Umbilical cord (tissue), 2 donors: ENCODE measurements at places on chromosomes 7 and 10. TPM values are rescaled to one million over a fixed set of nuclear protein-coding genes. Genes with fewer than 3 reads are reported as not detected.
A peak's percentile ranks its signal among the peaks of the same experiment; 100 is the strongest.

DNA sequence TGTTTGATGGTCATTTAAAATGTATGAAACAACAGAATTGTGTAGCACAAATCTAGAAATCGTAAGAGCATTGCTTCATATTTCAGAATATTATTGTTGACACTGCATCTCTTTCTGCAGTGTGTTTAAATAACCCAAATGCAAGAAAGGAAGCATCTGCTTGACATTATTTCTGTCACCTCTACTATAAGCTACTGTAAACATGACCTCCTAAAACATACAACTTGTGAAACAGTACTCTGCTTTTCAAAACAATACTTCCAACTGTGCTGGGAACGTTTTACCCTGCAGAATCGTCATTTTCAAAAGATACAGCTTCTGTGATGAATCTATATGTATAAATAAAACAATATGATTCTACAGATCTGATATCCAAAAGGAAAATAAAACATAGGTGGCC, 82.0 kb downstream of the RNF133 start:
- DNase-seq: no peak

DNA sequence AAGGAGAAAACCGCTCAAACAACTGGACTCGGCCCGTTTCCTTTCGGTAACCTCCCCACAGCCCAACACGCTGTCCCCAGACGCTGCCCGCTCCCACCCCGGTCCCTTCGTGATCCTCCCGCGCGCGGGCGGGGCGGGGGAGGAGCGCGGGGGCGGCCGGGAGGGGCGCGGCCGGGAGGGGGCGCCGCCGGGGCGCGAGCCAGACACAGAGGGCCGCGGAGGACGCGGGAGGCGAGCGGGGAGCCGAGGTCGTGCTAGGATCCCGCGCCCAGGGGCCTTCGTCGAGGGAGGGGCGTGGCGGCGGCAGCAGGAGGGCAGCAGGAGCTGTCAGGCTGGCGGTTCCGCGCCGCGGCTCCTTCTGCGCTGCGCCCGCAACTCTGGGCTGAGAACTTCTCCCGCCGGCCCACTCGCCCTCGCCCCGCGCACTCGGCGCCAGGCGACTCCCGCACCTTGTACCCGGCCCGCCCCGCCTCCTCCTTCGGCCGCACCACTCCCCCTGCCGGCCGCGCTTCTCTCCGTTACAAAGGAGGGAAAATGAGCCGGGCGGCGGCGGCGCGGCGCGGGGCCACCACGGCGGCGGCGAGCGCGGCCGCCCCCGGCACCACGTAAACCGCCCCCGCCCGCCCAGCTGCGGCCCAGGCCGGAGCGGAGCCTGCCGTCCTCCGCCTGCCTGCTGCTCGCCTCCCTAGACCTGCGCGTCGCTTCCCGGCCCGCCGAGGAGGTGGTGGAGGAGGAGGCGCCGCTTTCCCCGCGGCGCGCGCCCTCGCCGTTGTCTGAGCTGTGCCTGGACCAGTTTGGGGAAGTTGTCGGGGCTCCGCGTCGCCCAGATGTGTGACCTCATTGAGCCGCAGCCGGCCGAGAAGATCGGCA, at the start of gene CDK14:
CDK14 (plus strand) TSS at position 521 of the 870 bp plus-strand sequence; CDS start at position 828, 307 bp downstream.
- peak; percentile 58 for DNase-seq

DNA sequence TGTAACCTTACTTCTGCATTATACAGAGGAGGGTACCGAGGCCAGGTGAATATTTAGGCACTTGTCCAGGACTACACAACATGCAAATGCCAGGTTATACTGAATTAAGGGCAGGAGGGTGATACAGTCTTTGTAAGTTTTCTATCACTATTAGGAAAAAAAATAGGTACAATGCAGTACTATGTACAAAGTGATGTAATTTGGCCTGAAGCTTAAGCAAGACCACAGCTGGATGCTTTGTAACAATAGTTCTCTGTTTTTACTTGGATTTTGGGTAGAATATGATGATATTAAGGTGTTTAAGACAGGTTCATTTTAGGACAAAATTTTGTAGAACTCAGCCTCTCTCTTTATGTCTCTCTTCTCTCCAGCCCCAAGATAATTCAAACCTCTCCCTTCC, 2.8 kb upstream of the NXPH1 start:
- no peak for DNase-seq

DNA sequence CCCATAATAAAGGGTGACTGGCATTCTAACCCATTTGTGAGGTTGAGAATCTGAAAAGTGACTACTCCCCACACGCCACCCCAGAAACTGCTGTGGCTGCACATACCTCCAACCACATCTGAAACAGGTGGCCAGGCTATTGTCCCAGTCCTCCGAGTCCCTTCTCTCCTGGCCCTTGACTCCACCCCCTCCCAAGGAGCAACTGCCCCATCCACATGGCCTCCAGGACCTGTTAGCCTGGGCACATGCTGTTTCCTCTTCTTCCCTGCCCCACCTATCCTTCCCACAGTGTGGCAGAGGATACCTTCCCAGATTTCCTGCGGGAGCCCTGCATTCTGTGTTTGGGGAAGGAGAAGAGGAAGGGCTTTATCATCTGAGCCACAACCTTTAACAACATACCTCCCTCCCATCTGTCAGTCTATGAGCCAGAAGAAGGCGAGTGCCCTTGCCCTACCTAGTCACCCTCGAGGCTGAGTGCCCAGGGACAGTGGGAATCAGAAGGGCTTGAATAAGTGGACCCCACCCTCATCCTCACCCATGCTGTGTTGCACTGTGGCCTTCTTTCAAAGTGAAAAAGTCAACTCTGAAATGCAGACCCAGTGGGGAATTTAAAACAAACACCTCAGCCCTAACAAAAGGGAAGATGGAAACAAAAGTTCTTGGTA, 11.9 kb downstream of the STEAP1B start:
- no peak for DNase-seq

DNA sequence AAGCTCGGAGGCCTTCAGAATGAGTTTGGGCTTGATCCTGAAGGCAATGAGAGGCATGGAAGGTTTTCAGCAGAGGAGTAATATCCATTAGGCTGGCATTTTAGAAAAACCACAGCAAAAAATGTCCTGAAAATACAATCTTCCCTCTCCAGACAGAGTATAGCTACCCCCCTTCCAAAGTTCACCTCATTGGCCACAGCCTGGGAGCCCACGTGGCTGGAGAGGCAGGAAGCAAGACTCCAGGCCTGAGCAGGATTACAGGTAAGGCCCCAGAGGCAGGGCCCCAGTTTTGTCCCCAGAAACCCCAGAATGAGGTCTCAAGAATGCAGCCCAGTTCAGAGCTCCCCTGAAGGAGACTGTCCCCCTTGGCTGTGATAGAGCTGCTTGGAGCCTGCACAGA, 5.3 kb downstream of the PNLIPRP1 start:
- DNase-seq: no peak

The ZCCHC24 gene
- total RNA-seq: 33.7 TPM

DNA sequence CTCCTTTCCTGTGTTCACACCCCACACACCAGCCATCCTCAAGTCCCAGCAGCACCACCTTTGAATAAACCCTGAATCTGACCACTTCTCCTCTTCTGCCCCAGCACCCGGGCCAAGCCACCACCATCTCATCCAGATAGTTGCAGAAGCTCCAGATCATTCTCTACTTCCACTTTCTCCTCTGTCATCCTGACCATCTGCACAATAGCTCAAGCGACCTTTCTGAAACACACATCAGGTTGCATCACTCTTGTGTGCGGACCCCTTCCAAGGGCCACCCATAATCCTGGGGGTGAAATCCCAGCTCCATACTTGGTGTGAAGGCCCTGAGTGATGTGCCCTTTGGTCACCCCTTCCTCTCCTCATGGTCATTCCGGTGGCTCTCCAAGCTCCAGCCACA, 187.4 kb upstream of the GALNT17 start:
- no peak for DNase-seq

GRCh38 chr7:76346778-76347177, 12.0 kb downstream of the YWHAG start:
- no peak for DNase-seq

DNA sequence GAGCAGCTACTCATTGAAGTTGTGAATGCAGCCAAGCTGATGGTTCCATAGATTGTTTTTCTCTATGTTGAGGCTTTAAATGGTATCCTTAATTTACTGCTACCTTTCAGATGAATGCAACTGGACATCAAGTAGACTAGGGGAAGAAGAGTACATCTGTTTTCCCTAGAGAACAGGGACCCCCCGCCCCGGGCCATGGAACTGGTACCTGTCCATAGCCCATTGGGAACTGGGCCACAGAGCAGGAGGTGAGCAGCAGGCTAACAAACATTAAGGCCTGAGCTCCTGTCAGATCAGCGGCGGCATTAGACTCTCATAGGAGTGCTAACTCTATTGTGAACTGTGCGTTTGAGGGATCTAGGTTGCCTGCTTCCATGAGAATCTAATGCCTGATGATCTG, 391.3 kb downstream of the AUTS2 start:
- no peak for DNase-seq

DNA sequence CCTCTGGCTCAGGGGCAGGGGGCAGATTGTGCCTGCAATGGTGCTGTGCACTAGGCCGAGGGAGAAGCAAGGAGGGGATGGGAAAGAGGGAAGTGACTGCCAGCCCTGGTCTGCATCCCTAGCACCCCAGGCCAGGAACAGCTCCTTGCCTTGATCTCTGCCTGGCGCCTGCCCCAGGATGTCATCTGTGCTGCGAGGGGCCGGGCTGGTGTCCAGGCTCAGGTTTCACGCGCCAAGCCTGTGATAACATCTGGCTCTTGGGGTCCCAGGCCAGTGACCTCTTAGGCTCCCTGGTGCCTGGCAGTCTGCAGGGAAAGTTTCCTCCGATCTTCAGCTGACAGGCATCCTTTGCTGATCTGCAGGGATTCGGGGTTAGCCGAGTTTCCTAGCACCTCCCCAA, 193.5 kb upstream of the GPR26 start:
- DNase-seq: peak; percentile 37

DNA sequence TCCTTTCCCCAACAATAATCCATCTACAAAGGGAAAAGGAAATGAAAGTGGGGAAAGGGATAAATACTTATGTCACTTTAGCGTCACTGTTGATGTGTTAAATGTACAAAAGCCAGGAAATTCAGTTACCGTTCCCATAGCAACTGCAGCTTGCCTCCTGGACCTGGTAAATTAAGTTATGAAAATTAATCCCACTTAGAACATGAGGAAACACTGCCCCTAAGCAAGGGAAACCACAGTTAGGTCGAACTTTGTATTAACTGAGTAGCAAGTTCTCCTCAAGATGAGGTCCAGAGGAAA, 338.2 kb upstream of the AOAH start:
- no peak for DNase-seq

DNA sequence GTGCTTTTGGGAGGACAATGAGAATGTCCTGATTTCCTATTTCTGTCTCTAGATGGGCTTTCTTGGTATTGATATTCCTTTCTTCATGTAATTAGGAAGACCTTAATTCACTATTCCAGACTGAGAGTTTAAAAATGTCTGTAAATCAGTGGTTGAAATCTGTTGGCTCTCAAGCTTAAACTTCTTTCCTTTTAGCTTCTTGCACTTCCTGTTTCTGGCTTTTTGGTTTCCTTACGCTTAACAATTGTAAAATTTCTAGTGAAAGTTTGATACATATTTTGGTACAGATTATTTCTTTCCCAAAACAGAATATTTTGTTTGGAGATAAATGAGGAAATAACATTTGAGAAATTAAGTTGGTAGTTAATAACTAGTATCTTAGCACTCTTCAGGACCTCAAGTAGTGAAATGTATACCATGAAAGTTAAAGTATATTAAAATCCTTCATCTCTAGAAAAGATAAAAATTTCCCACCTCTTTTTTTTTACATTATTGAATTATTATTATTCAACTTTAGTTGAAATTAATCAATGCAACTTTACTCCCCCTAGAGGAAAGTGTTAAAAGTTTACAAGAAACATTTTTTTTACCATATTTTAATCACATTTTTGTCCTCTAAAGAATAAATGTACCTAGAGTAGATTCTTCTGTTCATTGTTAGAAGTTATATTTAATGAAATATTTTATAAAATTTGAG, 137.2 kb downstream of the PHTF2 start:
- no peak for DNase-seq

- no peak for DNase-seq
Observed at GRCh38 chr10:128883231-128884032, 583.6 kb upstream of the MGMT start.

DNA sequence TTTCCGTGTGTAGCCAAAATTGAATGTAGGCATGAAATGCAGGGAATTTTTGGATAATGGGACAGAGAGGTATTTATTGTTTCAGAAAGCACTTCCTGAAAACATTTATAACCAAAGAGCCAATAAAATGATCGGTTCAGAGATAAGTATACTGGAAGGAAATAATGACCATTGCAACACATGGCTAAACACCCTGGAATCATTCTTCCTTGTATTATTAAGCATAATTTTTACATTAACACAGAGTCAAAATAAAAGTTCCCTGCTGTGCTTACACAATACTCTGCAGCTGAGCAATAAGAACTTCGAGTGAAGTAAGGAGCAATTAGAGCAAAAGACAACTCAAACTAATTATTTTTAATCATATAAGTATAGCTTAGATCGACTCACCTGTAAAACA, 648.3 kb downstream of the TNS3 start:
- no peak for DNase-seq

The MYPN gene
- 1.4 TPM for total RNA-seq

The GPR15LG gene
- 5.1 TPM for total RNA-seq

- DNase-seq: no peak
Observed at GRCh38 chr10:3060481-3060889, 6.9 kb upstream of the PFKP start.

The C10orf67 gene
- 7.7 TPM for total RNA-seq

The LAMB1 gene
- 491 TPM for total RNA-seq

DNA sequence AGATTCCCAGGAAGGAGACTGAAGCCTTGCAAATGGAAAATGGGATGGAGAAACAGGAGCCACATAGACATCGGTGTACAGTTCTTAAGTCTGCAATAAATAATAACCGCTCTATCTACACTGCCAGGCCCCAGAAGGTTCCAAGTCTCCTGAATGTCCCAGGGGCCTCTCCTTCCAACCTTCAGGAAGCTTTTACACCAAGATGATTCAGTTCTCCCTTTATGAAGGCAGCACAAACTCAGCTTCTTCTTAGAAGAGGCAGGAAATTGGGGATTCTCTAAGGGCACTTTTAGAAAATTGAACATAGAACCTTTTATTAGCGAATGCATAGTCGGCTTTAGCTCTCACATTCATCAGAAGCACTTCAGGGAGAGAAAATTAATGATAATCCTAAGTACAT, 130.8 kb upstream of the LYZL1 start:
- no peak for DNase-seq

The CYP3A7 gene
- total RNA-seq: 1.2 TPM

DNA sequence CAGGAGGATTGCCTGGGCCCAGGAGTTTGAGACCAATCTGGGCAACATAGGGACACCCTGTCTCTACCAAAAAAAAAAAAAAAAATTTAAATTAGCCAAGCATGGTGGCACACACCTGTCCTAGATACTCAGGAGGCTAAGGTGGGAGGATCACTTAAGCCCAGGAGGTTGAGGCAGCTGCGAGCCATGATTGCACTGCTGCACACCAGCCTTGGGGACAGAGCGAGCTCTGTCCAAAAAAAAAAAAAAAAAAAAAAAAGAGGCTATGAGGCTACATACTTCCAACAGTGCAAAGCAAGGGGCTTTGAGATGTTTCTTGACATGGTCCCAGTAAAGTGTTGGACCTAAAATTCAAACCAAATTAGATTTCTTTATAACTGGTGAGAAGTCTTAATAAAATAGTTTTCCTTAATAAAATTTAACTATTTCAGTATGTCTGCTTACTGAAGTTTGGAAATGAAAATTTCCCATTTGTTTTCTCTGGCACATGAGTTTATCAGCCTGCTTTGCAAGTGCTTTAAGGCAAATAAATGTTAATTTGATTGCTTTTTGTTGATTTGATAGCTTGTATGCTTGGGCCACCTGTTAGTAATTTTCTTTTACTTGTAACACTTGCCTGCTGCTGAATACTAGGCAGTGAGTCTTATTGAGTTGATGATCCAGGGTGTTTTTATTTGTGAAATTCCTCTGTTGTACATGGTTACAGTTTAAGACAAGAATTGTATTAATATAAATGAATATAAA, 16.1 kb downstream of the CALU start:
- DNase-seq: no peak

- peak; percentile 95 for DNase-seq
Observed at GRCh38 chr7:37420946-37421695, 27.5 kb downstream of the ELMO1 start.
